ENCODE measurements at places on chromosomes 5 and 9.

DNA sequence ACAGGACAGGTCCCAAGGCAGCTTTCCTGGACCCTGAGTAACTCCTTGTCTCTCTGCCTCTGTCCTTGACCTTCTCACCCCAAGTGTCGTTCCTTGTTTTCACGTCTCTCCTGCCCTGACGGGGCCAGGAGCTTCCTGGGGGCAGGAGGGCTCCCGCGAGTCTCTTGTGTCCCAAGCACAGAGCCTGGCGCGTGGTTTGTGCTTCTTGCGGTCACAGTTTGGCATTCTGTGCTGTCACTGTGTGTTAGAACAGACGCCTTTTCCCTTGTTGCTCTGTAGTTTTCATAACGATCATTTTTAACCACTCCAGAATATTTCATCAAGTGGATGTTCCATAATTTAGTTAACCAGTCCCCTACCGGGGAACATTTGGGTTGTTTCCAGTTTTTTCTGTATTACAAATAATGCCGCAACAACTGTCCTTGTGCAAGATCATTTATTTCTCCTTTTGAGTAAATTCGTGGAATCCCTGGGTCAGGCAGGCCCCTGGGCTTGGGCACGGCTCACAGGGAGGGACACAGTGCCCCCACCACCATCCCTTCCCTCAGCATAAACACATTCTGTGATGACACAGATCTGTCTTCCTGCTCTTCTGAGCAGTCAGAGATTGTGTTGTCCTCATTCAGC lies 71.9 kb downstream of the TSPAN17 start:
- DNase-seq: no peak

- no peak for DNase-seq
These were observed 2.6 kb upstream of the FOXB2 start for GRCh38 chr9:77016526-77017504.

- DNase-seq: no peak
These were observed 122.8 kb upstream of the STC2 start for GRCh38 chr5:173451031-173451430.

GRCh38 chr5:115735108-115735998 lies 81.1 kb downstream of the CDO1 start:
- no peak for DNase-seq

GRCh38 chr9:86508208-86508903 lies 154.1 kb upstream of the TUT7 start:
- no peak for DNase-seq

GRCh38 chr5:173832386-173832785 lies 55.8 kb upstream of the CPEB4 start:
- no peak for DNase-seq

DNA sequence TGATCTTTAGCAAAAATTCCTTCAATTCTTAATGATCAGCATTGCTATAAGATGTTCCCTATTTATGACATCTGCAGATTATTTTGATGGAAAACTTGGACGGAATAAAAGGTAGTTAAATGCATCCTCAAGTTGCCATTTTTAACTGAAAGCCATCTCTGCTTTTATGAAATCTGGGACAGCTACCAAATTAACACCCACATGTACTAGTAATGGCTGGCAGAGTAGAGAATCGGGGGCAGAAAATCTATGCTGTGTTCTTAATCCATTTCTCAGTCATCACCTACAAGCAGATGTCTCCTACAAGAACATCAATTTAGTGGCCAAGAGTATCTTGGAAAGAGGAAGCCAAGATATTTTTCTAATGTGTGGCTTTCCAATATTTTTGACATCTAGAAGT lies 22.1 kb upstream of the C9orf57 start:
- DNase-seq: no peak

GRCh38 chr9:96449523-96449844 lies 485 bp upstream of the HABP4 start:
- DNase-seq: no peak

DNA sequence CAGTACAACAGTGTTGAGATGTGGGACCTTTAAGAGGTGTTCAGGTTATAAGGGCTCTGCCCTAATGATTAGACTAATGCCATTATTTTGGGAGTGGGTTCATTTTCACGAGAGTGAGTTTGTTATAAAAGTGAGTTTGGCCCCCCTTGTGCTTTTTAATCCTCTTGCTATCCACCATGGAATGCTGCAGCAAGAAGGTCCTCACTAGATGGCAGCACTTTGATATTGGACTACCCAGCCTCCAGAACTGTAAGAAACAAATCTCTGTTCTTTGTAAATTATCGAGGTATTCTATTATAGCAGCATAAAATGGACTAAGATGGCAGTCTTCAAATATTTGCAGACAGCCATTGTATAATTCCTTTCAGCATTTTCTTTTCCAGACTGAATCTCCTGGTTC lies 212.4 kb downstream of the LRRC70 start:
- DNase-seq: no peak

DNA sequence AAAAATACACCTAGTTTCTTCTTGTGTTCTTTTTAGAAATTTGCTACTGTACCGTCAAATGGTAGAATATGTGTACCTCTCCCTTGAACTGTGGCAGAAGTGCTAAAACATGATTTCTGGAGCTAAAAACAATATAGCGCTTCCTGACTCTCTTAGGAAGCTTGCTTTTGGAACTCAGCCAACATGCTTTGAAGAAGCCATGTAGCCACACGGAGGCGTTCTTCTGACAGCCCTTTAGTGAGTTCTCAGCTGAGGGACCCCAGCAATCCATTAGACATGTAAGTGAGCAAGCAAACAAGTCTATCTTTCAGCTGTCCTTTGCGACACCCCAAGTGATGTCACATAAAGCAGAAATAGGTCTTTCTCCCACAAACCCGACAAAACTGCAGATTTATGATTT lies 917.0 kb downstream of the CDH9 start:
- DNase-seq: no peak

DNA sequence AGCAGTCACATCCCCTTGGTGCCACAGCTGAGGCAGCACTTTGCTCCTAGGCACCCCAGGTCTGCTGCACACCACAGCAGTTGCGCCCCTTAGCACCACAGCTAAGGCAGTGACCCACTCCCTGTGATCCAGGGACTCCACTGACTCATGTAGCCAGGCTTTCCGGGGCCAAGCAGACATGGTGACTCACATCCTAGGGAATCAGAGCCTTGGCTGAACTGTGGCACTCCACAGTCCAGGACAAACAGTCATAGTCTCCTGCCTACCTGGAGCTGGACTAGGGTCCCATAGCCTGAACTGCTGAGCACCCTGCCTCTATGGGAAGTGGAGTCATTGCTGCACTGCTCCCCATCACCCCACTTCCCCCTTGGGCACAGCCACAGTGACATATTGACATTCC lies 338.7 kb downstream of the NPR3 start:
- DNase-seq: no peak
